Hematopoietic multipotent progenitor cell (in vitro differentiated cells): ENCODE measurements at places on chromosomes 4 and X.
A peak's percentile ranks its signal among the peaks of the same experiment; 100 is the strongest.

DNA sequence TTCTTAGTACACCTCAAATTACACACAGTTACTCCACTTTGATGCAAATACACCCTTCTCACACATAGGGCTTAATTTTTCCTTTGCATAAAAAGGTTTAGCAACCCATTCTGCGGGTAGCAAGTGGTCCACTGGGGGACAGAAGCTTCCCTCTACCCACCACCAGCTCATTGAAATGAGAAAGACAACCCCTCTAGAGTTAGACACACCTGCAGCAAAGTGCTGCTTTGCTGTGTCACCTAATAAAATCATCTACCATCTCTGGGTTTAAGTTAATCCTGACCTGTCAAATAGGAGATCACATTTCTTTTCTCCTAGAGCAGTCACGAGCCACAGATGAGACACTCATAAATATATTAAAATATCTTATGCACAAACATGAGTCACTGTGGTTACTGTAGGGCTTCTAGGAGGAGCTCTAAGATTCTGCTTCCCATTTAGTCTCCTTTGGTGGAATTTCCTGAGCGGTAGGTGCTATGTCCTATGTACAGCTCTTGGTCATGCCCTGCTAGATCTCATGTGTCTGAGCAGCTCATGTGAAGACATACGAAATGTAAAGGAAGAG lies 11.9 kb downstream of the BMX start:
- no peak for DNase-seq

DNA sequence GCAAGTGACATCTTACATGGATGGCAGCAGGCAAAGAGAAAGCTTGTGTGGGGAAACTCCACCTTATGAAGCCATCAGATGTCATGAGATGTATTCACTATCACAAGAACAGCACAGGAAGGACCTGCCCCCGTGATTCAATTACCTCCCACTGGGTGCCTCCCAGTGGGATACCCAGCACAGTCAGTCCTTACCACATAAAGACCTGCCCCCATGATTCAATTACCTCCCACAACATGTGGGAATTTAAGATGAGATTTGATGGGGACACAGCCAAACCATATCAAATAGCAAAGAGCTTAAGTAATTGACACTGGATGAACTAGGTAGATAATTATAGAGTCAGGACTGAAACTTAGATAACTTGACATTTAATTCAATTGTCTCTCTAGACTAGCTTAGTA lies 85.6 kb downstream of the SLIT2 start:
- no peak for DNase-seq

GRCh38 chrX:48802089-48802904 lies 430 bp downstream of the HDAC6 start:
- peak; percentile 76 for DNase-seq

GRCh38 chr4:185112104-185112503 lies 31.0 kb upstream of the SLC25A4 start:
- DNase-seq = no peak

DNA sequence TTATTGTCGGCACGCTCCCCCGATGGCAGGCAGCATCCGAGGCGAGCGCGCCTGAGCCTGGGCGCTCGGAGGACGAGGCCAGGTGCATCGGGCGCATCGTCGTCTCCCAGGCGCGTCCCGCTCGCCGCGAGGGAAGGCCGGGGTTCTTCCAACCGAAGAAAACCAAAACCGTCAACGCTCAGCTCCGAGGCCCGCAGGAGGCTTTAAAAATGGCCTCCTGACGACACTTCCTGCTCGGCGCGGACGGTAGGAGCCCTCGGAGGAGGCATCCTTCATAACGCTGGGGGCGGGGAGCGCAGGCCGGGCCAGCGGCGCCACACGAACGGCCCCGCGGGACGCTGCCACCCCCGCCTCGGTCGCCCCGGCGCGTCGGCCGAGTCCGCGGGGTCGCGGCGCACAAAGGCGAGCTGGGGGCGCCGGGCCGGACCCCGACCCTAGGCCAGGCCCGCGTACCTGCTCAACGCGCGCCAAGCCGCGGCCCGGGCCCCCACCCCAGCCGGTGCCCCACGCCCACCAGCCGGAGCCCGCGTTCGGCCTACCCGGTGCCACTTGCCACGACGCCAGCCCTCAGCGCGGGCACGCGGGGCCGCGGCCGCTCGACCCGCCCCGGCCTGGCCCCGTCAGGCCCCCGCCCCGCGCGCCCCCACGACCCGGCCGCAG lies 501 bp downstream of the ZNF518B start:
- peak; percentile 46 for DNase-seq

DNA sequence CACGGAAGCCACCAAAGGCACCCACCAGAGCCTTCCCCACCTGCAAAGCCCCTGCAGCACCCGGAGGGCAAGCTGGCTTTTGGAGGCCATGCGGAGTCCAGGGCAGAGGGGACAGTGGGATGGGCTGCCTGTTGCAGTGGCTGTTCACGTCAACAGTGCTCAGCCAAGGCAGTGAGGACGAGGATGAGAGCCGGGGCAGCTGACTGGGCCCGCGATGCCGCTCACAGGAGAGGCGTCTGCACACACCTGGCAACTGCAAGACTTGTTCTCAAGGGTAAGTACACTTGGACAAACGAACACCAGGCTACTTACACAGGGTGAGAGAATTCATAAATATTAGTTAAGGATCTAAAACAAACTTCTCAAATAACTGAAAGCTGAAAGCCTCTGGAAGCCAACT lies 19.6 kb downstream of the FGFR3 start:
- no peak for DNase-seq

GRCh38 chr4:138910914-138911336 lies 104.7 kb upstream of the NOCT start:
- DNase-seq = peak; percentile 80

- no peak for DNase-seq
Measured at GRCh38 chr4:164058776-164059445, 564.4 kb downstream of the TMA16 start.
